ENCODE measurements at places on chromosomes 11 and 22. TPM values are rescaled to one million over a fixed set of nuclear protein-coding genes. Genes with fewer than 3 reads are reported as not detected.

Gene DEFB131B
- total RNA-seq: not detected

Gene TMPRSS5
- 0.14 TPM for total RNA-seq

Gene SAA1
- total RNA-seq: 0.98 TPM

Gene MIAT
- 0.19 TPM for total RNA-seq

Gene TSSK2
- total RNA-seq: not detected

Gene KRTAP5-10
- not detected for total RNA-seq

Gene FREY1
- 0.85 TPM for total RNA-seq

Gene APOA4
- total RNA-seq: not detected

Gene TRIM48
- not detected for total RNA-seq

Gene OR52H1
- total RNA-seq: not detected

Gene PKDREJ
- total RNA-seq: under 0.01 TPM

Gene TRPM5
- not detected for total RNA-seq

Gene CALCB
- total RNA-seq: not detected

Gene OR5A1
- total RNA-seq: under 0.01 TPM

Gene APOBEC3B
- 2.5 TPM for total RNA-seq

Gene RCOR2
- total RNA-seq: 0.09 TPM

Gene SAA4
- total RNA-seq: not detected

Gene B4GALNT4
- 5.6 TPM for total RNA-seq

Gene C11orf21
- total RNA-seq: not detected

Gene TRIM22
- 133 TPM for total RNA-seq

Gene PIM3
- 464 TPM for total RNA-seq

Gene VEGFB
- 23.1 TPM for total RNA-seq

Gene OSBP2
- total RNA-seq: 18.0 TPM

Gene HORMAD2
- not detected for total RNA-seq

Gene P2RY6
- total RNA-seq: 0.05 TPM

Gene F2
- total RNA-seq: not detected
